Stimulated activated effector memory CD8-positive, alpha-beta T cell treated with anti-CD3 and anti-CD28 coated beads, Interleukin-12 subunit alpha, Interleukin-12 subunit beta, amount 100 ng/mL, for 72 hours (primary cell): ENCODE measurements at places on chromosomes 11 and 22.

DNA sequence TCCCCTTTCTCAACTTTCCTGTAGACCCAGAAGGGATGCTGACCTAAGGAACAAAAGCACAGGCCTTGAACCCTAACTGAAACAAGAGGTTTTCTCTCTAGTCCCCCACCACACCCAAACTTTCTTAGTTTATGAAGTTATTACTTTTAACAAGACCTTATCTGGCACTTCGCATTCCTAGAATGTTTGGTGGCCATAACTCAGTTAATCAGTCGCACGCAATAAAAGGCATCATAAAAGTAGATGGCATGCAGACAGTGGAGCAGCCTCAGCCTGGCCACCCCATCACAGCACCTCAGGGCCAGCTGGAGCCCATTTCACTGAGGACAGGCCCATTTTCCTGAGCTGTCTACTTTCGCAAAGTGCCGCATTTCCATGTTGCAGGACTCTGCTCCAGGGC lies 301.9 kb downstream of the OPCML start:
- DNase-seq, result no peak

- no peak for DNase-seq
Measured at GRCh38 chr11:27319072-27319471, 43.9 kb downstream of the CCDC34 start.

DNA sequence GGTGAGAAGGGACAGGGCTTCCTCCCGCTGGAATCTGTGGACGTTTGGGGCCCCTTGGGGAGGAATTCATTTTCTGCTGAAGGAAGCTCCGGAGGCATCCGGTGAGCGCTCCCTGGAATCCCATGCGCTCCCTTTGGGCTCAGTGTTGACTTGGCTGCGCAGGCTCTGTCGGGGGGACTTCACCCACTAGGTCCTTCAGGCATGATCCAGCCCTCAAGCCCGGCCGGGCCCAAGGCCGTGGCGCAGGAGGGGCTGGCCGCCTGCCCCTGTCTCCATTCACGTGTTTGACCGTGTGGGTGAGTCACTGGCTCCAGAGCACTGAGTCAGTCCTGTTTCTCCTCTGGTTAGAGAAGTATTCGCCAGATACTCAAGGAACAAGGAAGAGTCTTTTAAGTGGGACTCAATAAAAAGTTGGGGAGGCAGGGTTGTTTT lies 1.4 kb downstream of the CTTN start:
- no peak for DNase-seq

- no peak for DNase-seq
Measured at GRCh38 chr11:2770761-2771301, 71.0 kb upstream of the KCNQ1OT1 start.

DNA sequence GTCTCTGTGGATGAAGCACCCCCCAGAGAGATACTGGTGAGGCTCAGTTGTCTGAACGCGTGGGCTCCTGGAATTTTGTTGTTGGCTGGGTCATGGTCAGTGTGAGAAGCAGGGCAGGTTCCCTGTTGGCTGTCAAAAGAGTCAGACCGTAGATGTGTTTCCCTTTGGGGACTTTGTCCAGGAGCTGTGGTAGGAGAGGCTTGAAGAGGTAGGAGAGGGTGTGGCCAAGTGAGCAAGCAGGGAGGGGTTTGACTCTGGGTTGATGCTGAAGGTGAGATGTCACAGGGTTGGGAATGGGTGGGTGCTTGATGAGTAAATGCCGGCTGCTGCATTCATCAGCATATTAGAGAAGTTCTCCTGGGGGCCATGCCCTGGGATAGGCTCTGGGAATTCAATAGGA lies 803.2 kb downstream of the TBC1D22A start:
- no peak for DNase-seq

GRCh38 chr11:33735271-33736147 lies 714 bp downstream of the CD59 start:
- DNase-seq, result no peak

GRCh38 chr11:74312326-74312725 lies 886 bp upstream of the P4HA3 start:
- DNase-seq, result no peak

GRCh38 chr11:3614742-3615171 lies 27.0 kb downstream of the ART5 start:
- DNase-seq, result no peak

DNA sequence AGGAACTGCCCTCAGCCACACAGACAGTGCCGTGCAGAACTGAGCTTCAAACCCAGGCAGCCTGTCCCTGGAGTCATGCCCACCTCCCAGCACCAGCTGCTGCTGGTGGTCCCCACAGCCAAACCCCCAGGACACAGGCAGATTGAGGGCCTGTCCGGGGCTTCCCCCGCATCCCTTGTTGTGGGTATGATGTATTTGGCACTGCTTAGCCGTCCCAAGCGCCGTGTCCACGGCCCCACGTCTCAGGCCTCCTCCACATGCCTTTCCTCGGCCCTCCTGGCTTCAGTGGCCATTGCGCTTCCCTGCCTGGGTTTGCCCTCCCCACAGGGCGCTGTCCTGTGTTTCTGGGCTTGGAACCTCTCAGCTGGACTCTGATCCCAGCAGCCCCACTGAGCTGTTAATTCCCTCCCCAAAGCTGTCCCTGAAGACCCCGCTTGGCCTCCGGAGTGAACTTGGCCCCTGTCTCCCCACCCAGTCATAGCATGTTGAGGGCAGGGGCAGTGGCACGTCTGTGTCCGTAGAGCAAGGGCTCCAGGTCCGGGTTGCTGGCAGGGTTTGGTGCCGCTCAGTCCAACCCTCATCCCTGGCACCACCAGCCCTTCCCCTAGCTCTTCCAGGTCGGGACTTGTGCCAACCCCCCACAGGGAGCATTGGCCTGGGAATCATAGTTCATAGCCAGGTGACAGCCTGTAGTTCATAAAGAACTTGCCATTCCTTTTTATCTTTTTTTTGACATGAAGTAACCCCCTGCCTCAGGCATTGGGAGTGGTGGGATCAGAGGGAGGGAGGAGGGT lies 34.5 kb upstream of the TEF start:
- DNase-seq, result no peak

- no peak for DNase-seq
Measured at GRCh38 chr11:124195189-124195734, 12.1 kb downstream of the OR10D3 start.

DNA sequence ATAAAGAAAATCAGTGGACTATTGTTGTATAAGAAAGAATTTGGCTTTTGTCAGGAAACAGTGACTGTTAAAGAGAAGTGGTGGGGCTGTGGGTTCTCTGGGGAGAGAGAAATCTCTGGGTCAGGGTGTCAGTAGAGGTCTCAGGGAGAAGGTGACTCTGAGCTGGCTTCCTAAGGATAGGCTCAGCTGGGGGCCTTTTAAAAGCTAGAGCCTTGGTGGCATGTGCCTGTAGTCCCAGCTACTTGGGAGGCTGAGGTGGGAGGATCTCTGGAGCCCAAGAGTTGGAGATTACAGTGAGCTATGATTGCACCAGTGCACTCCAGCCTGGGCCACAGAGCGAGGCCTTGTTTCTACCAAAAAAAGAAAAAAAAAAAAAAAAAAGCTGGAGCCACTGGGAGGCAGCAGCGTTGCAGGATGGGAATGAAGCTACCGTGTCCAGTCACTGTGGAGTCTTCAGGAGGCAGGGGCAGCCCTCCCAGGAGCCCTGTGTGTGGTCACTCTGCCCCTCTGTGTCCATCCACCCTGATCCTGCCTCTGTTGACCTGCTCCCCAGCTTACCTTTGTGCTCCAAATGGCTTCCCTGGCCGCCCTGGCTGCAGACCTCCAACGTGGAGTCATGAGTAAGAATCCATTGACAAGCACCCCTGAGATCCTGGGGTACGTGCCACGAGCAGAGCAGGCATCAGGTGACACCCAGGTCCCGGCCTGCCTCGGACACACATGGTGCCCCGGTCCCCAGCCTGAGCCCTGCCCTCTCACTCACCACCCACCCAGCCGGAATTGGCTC lies 5.4 kb upstream of the MIF start:
- no peak for DNase-seq

- DNase-seq, result no peak
Measured at GRCh38 chr11:128477278-128477677, 110.1 kb downstream of the ETS1 start.

DNA sequence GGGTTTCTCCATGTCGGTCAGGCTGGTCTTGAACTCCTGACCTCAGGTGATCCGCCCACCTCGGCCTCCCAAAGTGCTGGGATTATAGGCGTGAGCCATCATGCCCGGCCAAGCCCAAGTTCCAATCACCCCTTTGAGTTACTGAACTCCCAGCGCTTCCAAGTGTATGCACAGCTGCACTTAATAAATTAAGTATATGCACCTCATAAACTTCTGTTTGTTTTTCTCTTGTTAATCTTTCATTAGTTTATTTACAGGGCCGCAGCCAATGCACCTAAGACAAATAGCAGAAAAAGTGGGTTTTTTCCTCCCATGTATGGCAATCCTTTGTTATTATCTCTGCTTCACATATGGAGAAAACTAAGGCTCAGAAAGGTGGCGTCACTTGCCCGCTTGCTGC lies 21.3 kb downstream of the SYN3 start:
- no peak for DNase-seq

- no peak for DNase-seq
Measured at GRCh38 chr22:38009000-38009806, 24.8 kb upstream of the SOX10 start.

DNA sequence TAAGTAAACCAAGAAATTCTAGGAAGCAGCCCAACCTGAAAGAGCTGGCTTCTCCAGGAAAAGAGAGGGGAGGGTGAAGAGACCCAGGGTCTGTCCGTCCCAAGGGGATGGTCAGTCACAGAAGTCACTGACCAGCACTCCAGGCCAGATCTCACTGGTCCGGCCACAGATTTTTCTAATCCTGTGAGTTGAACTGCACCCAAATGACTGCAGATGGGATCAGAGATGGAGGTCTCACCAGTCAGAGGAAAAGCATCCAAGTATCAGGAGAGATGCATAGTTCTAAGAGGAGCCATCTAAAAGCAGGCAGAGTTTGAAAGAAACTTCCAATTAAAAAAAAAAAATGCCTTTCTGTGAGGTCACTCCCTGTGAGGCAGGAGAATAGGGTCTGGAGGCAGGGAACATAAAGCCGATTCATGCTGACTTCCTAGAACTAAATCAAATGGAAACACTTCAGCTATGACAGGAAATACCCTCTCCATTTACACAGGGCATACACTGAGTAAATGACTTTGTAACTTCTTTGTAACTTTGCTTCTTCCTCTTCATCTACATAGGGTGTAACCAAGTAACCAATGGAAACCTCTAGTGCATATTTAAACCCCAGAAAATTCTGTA lies 144.5 kb downstream of the CCDC34 start:
- DNase-seq, result no peak

DNA sequence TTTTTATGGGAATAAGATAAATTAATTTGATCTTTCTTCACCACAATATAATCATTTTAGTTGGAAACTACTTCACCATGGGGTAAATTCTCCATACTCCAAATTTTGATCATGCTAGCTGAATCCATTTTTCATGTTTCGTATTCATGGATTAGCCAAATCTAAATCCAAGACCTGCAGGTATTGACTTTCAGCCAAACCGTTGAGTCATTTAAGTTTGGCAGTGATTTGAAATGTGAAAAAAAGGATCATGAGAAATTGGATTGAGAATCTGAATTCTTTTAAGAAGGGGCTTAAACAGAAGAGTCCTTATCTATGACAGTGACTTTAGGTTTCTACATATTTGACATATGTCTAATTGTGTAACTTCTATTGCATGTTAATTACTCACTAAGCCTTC lies 5.3 kb downstream of the GAS2 start:
- DNase-seq, result no peak

GRCh38 chr11:1619449-1619848 lies 2.5 kb downstream of the KRTAP5-4 start:
- no peak for DNase-seq

DNA sequence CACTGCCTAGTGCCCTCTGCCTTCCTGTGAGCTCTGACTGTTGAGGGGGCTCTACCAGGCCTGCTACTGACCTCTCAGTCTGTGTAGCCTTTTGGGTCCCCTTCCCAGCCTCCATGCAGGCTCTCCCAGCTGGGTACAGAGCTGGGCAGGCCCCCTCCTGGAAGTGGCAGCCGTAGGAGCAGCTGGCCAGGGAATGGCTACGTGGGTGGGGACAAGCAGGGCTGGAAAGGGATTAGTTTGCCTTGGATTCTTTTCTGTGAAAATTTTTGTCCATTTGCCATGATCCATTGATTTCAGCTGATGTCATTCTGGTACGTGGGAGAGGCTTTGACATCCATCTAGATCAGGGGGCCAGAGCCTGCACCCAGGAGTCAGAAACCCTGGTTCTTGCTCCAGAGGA lies 23.9 kb upstream of the NECTIN1 start:
- no peak for DNase-seq

DNA sequence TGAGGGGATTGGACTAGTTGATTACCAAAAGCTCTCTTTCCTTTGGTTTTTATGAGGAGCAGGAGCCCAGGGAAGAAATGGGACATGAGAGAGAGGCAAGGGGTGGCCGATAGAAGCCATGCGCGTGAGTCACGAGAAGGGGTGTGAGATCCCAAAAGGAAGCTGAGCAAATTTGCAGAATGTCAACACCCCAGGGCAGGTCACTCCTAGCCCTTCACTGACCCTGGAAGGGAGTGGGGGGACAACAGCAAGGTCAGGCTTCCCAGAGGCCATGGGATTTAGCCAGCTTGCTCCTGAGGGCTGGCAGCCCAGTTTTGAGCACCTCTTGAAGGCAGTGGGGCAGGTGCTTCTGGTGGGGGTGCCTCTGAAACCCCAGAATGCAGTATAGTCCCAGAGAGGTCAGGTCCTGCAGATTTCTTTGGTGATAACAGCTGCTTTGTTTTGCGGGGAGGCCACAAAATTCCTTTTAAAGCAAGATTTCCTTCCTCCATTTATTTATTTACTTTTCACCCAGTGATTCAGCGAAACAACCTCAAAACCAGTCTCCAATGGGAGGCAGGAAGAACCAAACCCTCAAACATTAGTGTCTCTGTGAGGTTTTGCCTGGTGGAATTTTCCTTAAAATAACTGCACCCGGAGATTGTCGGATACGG lies 40.1 kb upstream of the TIMP3 start:
- DNase-seq, result no peak

- no peak for DNase-seq
Measured at GRCh38 chr11:61124574-61125309, 22.5 kb downstream of the CD5 start.
